ENCODE measurements at places on chromosomes 4 and X. TPM values are rescaled to one million over a fixed set of nuclear protein-coding genes. Genes with fewer than 3 reads are reported as not detected.
A peak's percentile ranks its signal among the peaks of the same experiment; 100 is the strongest.

TMEM150C gene
- not detected for total RNA-seq

FAM241A gene
- total RNA-seq: 5.0 TPM

ASB11 gene
- not detected for total RNA-seq

FAM53A gene
- total RNA-seq: 4.0 TPM

SLC38A5 gene
- total RNA-seq: 64.8 TPM

ARMCX6 gene
- total RNA-seq: 68.5 TPM

TXK gene
- total RNA-seq: 52.3 TPM

DNA sequence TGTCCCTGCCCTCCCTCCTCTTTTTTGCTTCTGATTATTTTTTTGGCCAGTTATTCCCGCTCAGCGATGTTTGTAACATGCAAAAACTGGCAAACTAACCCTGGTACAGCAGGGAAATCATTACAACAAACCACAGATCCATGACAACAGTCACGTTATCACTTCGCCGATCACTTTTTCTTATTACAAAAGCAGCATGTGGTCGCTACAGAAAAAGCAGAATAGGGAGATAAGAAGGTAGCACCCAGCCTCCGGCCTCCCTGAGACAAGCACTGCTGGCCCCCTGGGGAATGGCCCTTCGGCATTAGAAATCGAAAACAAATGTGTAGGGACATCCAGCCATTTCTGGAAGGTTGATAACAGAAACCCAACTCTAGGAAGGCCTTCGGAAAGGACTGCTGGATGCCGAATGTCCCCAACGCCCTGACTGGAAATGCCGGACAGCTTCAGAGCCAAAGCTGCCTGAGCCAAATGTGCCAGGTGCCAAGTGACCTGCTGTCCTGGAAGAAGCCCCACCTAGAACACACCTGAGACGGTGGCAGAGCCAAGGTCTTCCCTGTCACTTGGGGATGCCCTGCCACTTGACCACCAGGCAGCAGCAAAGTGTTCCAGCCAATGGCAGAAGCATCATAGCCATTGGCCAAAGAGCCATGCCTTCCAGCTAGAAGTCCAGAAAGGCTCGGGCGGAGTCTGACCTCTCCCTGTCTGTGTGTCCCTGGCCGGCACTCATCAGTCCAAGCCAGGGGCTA is 2.9 kb downstream of the IDH3G start:
- DNase-seq: no peak

- DNase-seq: no peak
These were observed 36.9 kb upstream of the SH3KBP1 start for GRCh38 chrX:19924285-19924684.

GRCh38 chrX:68822641-68823410 is 6.0 kb upstream of the EFNB1 start:
- DNase-seq: peak; percentile 24

DNA sequence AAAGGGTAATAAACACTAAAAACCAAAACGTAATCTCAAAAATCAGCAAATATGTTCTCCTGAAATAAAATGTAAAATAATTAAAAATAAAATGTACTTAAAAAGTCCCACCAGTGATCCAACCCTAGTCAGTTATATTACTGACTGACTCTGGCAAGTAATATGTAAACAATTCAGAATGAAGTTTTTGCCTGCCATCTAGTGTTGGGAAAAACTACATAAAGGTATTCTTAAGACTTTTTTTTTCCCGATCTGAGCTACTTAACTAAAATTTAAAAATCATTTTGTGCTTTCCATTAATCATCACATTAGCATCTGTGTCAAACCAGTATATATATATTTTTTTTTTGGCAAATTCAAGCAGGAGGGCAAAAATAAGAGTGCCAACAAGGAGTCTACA is 24.0 kb downstream of the RCHY1 start:
- no peak for DNase-seq

DNA sequence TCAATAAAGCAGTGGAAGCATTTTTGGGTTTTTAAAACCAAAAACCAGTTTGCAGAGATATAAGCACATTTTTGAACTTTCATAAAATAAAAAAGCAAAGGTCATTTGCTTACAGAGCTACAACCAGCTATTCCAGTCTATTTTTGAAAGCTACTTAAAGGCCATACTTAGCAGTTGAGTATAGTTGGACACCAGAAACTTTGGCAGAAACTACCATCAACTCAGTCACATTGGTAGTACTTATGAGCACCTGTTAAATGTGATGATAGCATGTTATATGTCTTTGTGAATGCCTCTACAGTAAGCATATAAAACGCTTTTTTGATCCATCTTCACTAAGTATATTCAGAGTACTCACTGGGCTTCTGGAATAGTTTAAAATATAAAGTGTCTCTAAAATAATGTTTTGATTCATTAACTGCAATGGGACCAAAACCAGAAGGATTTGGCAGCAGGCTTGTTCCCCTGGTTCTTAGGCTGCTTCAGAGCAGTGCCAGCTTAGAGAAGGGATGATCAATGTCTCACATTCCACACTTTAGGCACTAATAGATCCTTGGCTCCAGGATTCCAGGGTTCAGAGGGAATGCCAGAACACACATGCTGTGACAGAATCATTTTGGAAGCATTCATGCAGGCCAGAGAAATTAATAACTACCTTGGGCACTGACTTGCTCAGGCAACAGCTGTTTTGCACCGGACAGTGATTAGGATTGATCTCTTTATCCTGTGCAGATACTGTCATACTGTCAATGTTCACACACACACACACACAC is 103.9 kb downstream of the IQCM start:
- DNase-seq: no peak

GRCh38 chr4:12393631-12394262 is 965.1 kb upstream of the HS3ST1 start:
- no peak for DNase-seq

DNA sequence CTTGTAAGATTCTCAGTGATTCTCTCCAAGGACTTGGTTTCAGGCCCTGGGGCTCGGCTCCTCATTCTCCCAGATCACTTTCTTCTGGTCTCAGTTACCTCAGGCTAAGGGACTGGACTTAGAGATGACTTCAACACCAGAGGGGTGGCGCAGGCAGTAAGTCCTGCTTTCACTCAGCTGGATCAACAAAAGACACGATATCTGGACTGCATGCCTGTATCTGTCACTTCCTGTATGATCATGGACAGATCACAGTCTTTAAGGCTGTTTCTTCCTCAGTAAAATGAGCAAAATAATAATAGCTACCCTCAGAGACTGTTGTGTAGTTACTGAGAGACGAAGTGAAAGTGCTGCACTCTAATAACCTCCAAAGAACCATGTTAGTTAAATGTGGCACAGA is 19.5 kb upstream of the CXCR3 start:
- DNase-seq: no peak

- DNase-seq: no peak
These were observed 31.8 kb downstream of the SERTM2 start for GRCh38 chrX:111543212-111543741.

GRCh38 chr4:142473960-142474338 is 372.2 kb downstream of the INPP4B start:
- DNase-seq: no peak

DNA sequence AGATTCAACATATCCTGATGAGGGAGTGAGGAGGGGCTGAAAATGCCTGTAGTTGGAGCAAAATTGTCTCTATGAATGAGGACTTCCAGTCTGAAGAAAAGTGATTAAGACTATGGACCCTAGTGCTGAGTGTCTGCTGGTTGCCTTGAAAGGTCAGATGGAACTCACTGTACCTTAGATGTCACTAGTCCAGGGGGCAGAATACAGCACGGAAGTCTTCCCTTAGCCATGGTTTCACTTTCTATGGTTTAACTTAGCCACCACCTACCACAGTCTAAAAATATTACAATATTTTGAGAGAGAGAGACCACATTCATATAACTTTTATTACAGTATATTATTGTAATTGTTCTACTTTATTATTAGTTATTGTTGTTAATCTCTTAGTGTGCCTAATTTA is 223.1 kb downstream of the FMR1NB start:
- DNase-seq: no peak

DNA sequence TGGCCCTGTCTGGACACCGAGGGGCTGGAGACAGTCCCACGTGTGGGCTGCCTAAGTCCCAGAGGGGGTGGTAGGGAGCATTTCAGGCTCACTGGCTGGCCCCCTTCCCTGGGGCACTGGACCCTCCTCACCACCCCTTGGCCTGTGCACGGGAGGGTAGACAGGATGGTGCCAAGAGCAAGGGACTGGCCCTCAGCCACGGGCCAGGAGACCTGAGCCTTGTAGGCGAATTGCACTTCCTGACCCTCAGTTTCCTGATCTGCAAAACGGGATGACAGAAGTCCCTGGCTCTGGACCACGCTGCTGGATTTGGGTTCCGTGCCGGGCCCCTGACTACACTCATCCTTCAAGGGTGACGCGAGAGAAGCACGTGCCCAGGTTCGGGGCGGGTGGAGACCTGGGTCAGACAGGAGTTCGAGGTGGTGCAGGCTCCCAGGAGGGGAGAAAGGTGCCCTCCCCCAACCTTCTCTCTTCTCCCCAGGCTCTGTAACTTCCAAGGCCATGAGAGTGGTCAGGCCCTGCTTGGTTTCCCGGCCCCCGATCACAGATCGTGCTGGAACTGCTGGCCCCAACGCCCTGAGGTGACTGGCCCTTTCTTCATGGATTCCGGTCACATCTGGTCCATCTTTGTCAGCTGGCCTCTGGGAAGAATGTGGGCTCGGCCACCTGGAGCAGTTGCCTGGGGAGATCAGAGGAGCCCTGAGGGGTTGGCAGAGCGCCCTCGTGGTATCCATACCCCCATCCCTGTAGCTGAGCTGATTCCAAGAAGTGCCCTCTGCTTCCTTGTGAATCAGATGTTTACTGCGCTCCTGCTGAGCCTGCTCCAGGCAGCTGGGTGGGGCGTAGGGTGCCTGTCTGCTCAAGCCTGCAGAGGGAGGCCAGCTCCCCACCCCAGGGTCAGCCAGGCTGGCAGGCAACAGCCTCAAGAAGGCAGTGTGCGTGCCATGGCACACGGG is 3.3 kb downstream of the SH3BP2 start:
- no peak for DNase-seq

DNA sequence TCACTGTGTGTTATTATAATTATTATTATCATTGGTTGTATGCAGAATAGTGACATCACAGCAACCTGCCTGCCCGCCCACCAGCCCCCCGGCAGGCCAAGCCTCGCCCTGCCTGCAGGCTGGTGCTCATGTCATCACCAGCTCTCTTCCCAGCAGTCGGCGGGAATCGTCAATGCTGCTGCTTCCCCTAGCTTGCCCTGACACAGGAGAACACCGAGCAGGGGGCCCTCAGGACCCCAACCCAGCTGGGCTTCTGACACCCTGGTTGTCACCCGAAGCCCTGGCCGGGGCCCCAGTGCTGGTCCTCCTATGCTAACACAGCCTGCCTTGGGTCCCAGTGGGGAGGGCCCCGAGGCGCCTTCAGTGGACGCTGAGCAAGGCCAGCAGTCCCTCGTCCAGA is 100.6 kb downstream of the PPP2R2C start:
- DNase-seq: no peak

GRCh38 chrX:123846577-123847038 is 13.2 kb upstream of the XIAP start:
- DNase-seq: no peak
